ENCODE measurements at places on chromosomes 13 and 19.

DNA sequence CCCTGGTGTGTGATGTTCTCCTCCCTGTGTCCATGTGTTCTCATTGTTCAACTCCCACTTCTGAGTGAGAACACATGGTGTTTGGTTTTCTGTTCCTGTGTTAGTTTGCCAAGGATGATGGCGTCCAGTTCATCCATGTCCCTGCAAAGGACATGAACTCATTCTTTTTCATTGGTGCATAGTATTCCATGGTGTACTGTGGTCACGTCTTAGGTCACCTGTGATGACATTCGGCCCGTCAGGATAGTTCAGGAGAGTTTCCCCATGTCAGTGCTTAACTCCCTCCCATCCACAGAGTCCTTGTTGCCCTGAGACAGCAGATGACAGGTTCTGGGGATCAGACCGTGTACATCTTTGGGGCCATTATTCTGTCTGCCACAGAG is 8.6 kb downstream of the ZNF444 start:
- DNase-seq, result no peak

DNA sequence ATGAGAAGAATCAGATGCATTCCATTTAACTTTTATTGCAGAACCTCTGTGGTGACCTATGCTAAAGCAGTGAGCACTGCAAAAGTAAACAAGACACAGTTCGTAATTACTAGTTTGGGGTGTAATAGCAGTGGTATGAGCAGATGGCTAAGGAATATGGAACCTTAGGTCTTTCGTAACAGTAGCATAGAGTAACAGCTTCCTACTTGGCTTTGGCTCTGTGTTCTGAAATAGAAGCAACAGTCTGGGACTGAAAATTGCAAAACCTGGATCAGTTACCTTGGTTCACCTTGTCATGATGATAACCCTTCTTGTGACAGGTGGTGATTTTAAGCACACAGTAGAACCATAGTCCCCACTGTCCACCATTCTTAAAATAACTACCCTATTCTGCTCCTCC is 303.4 kb downstream of the GPC6 start:
- DNase-seq, result no peak

GRCh38 chr19:4431296-4431695 is 26.3 kb downstream of the UBXN6 start:
- no peak for DNase-seq

DNA sequence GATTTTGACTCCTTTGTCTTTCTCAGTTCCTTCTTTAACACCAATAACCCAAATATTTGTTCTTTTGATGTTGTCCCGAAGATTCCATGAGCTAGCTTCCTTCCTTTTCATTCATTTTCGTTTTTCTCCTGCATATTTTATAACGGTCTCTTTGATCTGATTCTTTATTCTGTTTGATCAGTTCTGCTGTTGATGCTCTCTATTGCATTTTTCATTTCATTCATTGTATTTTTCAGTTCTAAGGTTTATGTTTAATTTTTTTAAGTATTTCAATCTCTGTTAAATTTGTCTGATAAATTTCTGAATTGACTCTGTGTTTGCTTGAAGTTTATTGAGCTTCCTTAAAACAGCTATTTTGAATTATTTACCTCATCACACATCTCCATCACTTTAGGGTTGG is 68.4 kb upstream of the LRCH1 start:
- no peak for DNase-seq

DNA sequence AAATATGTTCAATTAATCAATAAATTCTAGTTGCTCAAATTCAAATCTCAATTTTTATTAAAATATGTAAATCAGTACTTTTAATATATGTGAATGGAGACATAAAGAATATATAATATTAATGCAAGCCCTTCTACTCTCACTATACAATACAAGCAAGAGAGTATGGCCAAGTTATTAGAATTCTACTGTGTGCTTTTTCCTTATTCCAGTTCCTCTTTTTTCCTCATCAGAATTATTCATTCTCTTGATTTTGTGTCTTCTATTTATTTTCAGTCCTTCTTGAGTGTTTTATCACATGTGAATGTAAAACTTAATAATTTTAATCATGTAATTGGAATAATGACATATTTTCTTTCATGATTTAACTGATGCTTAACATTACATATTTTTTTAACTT is 276.8 kb downstream of the PCDH20 start:
- no peak for DNase-seq

Data from stimulated activated CD4-positive, alpha-beta T cell treated with anti-CD3 and anti-CD28 coated beads, TNF-alpha, amount 100 ng/mL, for 4 hours (primary cell).